Lower leg skin (tissue), 4 donors: ENCODE measurements at places on chromosomes 2 and 18.

DNA sequence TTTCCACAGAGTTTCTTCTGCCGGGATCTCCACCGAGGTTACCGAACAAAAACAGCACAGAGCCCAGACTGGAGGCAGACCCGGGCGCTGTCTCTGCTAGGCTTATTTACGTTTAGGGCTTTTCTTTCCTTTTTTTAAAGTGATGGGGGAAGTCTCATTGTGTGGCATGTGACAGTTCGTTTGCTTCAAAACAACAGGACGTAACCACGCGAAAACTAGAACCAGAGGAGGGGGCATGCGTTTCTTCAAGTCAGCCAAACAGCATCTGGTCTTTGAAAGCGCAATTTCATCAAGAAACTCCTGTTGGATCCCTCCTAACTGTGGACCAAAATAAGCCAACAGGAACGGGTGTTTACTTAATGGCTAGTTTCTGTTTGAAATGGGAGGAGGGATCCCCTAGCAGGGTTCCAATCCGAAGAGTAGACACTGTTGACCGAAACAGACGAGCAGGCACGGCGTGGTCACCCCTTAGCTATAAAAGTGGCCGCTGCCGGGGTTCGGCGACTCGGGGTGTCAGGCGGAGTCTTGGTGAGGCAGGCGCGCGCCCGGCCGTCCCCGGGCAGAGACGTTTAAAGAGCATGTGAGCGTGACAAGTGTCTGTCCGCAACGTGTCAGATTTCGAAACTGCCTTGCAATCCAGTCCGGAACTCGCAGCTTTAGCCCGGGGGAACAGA lies 997 bp upstream of the TGIF1 start:
- peak; percentile 99 for DNase-seq

- no peak for DNase-seq
Measured at GRCh38 chr2:226213717-226214116, 585.9 kb downstream of the IRS1 start.

DNA sequence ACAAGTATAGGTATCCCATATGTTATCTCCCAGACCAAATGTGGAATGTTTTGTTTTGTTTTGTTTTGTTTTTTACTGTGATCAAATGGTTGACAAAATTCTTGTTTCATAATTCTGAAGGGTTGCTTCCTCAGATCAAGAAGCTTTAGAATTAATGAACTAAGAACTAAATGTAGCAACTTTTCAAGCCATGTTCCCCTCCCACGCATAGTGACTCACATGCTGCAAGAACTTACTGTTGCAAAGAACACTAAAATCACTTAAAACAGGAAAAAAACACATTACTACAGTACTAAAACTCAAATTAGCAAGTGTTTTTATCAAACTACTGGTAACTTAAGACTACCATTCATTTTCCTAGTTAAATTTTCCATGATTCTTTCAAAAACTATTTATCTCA lies 30.6 kb downstream of the HNRNPLL start:
- no peak for DNase-seq

GRCh38 chr2:39499336-39499735 lies 62.3 kb upstream of the MAP4K3 start:
- DNase-seq = no peak

DNA sequence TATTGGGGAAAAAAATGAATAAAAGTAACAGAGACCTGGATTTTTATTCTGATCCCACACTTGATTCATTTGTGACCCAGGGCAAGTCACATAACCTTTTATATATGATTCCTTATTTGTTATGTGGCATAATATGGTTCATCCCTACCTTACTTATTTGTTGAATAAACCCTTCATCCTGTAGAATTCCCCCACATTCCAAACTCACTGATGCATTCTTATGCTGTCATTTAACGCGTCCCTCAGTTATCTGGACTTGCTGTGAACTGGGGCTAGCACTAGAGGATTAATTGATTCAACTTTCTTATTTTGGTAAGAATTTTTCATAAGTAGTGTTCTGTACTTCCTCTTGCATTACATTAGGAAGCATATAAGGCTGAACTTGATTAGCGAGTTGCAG lies 384.7 kb upstream of the RAB12 start:
- DNase-seq = no peak

- DNase-seq = no peak
Measured at GRCh38 chr2:25090801-25091200, 48.9 kb downstream of the EFR3B start.

DNA sequence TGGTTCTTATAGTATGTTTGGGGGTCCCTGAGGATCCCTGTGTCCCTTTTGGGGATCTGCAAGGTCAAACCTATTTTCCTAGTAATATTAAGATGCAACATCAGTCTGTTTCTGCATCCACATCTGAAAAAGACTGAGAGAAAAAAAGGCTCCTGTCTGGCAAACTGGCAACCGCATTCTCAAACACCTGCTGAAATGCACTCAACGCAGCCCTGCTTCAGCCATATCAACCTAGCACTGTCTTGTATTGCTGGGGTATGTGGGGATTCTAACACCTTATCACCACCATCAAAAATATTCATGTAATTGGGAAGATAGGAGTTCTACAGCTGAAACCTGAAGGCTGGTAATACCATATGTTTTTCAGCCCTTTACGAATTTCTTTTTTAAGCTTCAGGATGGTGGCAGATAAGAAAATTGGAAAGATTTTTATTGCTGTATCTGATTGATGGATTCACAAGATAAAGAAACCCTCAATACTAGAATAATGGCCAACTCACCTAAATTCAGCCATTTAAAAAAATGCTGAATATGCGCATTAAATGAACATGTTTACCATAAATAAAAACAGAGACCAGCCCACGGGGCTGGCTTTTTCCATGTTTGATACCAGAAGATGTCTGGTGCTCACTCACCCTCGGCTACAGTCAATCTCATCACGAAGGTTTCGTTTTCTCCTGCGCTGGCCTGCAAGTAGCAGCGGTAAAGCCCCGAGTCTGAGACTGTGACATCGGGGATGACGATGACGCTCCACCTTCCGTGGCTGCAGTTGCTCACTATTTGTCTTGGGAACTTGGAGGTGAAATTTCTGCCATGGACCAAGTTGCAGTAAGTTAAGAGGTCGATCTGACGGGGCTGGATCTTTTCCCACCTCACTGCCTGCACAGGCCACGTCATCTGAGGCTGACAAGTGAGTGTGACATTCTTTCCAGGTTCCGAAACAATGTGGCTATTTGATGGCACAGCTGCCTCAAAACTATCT lies 52.3 kb downstream of the CD226 start:
- no peak for DNase-seq

DNA sequence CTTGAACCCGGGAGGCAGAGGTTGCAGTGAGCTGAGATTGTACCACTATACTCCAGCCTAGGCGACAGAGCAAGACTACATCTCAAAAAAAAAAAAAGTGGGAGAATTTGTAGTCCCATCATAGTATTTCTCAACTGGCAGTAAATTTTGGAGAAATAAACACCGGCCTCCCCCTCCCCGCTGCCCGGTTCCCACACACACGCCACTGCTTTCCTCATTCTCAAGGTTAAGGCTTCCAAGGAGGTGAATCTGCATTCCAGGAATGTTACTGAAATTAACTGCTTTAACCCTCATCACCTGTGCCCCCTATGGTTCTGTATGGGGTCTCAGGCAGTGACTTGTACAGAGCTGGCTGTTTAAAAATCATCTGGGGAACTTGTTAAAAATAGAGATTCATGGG lies 49.9 kb downstream of the MRPL35 start:
- DNase-seq = no peak

DNA sequence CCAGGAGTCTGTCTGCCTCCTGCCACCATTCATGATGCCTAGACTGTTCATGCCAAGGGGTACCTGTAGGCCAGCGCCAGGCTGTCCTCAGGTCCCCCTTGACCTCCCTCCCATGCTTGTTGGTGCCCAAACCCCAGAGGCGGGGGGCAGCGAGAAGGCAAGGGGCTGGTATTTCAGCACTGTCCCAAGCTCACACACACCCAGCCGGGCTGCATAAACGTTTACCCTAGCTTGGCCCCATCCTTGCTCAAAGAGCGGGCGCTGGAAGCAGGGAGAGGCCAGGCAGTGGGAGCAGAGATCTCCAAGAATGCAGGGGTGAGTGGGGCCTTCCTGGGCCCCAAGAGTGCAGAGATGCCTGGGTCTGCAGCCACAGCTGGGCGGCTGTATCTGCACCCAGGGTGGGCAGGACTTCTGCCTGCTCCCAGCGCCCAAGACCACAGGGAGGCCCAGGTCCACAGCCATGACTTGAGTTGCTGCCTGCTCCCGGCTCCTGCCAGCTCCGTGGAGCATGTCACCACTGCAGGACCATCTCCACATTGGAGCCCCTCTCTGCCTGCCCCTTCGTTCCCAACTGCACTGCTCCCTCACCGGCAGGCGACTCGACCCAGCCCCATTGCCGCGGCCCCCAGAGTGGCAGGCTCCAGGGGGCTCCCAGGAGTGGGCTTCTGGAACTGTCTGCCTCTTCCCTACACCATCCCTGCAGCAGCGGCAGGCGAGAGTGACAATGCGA lies 616.6 kb downstream of the METTL4 start:
- no peak for DNase-seq

DNA sequence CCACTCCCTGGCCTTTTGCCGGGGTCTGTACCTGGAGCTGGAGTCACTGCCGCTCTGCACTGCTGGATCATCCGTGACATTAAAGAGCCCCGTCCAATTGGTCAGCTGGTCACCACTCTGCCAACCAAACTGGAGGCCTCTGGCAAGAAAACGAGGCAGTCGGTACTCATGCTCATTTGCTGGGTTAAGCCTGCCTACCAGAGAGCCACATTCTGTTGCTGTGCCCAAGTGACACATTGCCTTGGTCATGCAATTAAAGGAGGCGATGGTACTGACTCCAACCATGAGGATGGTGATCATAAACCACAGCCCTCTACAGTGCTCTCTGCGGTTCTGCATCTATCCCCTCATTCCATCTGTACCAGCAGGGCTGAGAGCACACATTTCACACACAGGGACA lies 35.5 kb downstream of the ST8SIA5 start:
- no peak for DNase-seq

- DNase-seq = no peak
Measured at GRCh38 chr2:58967736-58968135, 726.6 kb upstream of the FANCL start.

GRCh38 chr2:25383806-25384205 lies 42.1 kb upstream of the DNMT3A start:
- DNase-seq = no peak

GRCh38 chr2:641872-642815 lies 35.1 kb downstream of the TMEM18 start:
- DNase-seq = peak; percentile 74

GRCh38 chr2:110097506-110098220 lies 18.0 kb downstream of the MALL start:
- peak; percentile 84 for DNase-seq

DNA sequence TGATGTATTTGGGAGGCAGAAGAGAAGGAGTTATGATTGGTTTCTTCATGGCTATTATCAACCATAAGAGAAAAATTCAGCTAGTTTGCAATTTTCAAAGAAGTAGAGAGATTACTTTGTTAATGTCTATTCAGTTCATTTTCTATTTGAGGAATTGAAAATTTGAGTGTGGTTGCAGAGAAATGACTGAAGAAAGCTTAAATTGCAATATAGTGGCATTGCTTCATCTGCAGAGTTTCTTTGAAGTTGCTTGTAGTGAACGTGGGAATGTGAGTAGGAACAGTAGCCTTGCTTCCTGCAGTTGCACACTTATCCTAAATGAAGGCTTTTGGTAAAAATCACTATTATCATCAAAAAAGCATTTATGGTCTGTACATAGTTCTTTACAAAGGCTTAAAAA lies 14.7 kb upstream of the CYRIA start:
- no peak for DNase-seq

GRCh38 chr18:70390371-70391090 lies 101.7 kb downstream of the SOCS6 start:
- DNase-seq = no peak

- peak; percentile 55 for DNase-seq
Measured at GRCh38 chr18:13452388-13452811, 233.8 kb downstream of the LDLRAD4 start.

DNA sequence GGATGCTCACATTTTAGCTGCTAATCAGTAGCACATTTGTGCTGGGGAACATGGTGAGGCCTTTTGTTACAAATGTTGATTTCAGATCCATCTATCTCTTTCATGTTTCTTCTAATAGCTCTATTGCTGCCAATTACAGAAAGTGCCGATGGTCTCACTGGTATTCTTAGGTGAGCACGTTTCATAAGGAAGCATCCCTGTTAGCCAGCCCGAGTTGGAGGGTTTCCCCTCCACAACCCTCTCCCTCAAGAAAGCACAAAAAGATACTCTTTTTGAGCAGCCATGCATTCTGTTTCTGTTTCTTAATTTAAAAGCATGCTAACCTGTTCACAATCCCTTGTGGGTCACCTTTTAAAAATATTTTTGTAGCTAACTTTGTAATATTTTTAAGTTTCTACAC lies 30.8 kb upstream of the ST8SIA5 start:
- no peak for DNase-seq

GRCh38 chr2:195428673-195429072 lies 228.4 kb upstream of the SLC39A10 start:
- DNase-seq = no peak

GRCh38 chr2:195513119-195513518 lies 143.9 kb upstream of the SLC39A10 start:
- no peak for DNase-seq

GRCh38 chr18:61738488-61738887 lies 154.3 kb downstream of the RNF152 start:
- DNase-seq = no peak

DNA sequence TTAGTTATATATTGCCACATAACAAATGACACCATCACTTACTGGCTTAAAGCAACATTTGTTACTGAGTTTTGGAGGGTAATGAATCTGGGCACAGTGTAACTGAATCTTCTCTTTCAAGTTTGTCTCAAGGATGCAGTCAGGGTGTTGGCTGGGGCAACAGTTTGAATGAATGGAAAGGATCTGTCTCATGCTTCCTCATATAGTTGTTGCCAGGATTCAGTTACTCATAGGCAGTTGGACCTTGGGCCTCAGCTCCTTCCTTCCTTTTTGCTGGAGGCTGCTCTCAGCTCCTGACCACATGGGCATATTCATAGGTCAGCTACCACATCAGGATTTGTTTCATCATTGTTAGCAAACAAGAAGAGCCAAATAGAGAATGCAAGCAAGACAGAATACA lies 466.1 kb upstream of the MC4R start:
- DNase-seq = no peak

- no peak for DNase-seq
Measured at GRCh38 chr2:127205218-127206125, 14.6 kb downstream of the CYP27C1 start.

GRCh38 chr2:68441179-68441993 lies 25.7 kb downstream of the FBXO48 start:
- peak; percentile 92 for DNase-seq

- no peak for DNase-seq
Measured at GRCh38 chr2:107359021-107359420, 467.7 kb upstream of the RGPD4 start.
